ENCODE measurements at places on chromosomes 1 and 21.
A peak's percentile ranks its signal among the peaks of the same experiment; 100 is the strongest.

GRCh38 chr1:210003501-210003900, 65.5 kb downstream of the SYT14 start:
- no peak for DNase-seq

DNA sequence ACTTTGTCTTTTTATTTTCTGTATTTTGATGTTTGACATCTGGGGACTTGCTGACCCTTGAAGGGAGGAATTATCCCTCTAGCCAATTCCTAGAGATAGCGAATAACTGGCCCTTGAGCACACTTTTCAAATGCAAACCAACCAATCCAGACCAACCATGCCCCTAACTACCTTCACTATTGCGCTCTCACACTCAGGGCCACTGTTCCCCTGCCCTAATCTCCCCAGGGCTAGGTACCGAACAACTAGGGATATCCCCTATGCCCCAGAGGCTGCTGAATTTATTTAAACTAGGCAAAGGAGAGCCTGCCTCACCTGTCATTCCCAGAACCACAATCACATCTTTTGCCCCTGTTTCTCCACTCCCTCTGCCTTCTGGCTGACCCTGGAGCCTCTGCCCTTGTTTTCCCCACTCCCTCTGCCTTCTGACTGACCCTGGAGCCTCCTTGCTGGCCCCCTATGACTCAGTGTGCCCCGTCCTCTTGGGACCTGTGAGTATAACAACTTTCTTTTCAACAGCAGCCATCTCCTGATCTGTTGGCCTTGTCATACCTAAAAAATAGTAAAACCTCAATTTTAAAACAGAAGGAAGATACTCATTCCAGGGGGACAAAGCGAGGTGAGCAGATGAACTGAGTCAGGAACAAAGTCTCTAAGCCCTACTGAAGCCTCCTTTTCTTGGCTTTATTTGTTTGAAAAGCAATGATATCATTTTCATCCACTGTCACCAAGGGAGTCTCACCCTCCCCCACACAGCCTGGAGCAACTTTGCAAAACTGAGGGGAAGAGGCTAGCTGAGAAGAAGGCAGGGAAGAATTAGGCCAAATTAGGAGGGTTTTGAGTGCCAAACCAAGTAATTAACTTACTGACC, 115.5 kb downstream of the NMNAT2 start:
- DNase-seq = no peak

GRCh38 chr21:43731891-43732711, 13.2 kb downstream of the PDXK start:
- peak; percentile 15 for DNase-seq

GRCh38 chr1:164769486-164770130, 210.6 kb downstream of the PBX1 start:
- DNase-seq = no peak

- DNase-seq = no peak
These were observed 70.4 kb downstream of the SPSB1 start for GRCh38 chr1:9363061-9363471.

- DNase-seq = no peak
These were observed 4.3 kb upstream of the ERI3 start for GRCh38 chr1:44359234-44359935.

DNA sequence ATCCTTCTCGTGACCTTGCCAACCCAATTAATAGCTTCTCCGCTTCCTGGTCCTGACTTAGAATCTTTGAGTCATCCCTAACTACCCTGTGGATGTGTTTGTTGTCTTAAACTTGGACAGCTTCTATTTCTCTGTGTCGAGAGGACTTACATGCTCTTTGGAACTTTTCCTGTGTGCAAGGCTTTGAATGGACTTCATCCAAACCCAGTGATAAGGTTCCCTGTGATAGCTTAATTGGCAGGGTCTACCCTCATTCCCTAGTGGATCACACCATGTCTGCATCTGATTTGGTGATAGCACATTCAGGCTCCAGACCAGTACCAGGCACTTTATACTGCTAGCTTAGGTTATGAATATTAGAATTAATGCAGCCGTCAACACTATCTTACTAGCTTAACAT, 378.2 kb upstream of the KAZN start:
- no peak for DNase-seq

- no peak for DNase-seq
These were observed 57.1 kb downstream of the ZC3H11B start for GRCh38 chr1:219555806-219556205.

GRCh38 chr21:29174607-29175013, 44.2 kb downstream of the MAP3K7CL start:
- no peak for DNase-seq

GRCh38 chr21:44943686-44944550, 4.1 kb downstream of the SLX9 start:
- no peak for DNase-seq
